LoVo (cell line): ENCODE measurements at places on chromosomes 11 and 22.

- DNase-seq: no peak
These were observed 68.4 kb upstream of the TTLL12 start for GRCh38 chr22:43255299-43255698.

GRCh38 chr22:36286096-36286957 lies 33.4 kb downstream of the APOL1 start:
- peak; percentile 45 for DNase-seq

- no peak for DNase-seq
These were observed 3.1 kb downstream of the IL2RB start for GRCh38 chr22:37146507-37147180.

DNA sequence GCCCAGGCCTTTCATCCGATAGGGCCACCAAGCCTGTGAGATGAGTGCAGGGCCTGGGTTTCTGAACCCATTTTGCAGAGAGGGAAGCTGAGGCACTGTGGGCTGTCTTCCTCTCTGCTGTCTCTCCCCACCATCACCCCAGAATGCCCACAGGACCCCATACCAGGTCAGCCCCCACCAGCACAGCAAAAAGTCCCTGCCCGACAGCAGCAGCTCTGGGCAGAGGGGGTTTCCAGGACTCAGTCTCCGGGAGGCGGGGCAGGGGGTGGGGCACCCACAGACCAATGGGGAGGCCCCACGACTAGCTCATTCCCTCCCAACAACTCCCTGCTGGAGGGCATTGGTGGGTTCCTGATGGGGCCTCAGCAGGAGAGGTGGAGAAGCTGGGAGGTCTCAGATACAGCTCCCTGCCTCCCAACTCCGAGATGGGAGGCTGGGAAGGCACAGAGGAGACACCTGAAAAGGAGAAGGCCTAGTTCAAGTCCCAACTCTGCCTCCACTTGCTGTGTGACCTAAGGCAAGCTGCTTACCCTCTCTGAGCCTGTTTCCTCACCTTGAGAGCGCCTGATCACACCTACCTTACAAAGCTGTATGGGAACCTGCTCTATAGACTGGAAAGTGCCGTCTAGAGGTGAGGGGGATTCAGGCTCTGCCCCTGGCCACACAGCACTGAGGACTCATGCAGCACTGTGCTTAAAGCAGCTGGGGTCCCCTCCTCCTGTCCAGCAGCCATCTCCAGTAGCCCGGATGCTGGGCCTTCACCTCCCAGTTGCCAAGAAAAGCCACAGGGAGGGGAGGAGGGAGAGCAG lies 3.5 kb downstream of the CBX7 start:
- DNase-seq: no peak

DNA sequence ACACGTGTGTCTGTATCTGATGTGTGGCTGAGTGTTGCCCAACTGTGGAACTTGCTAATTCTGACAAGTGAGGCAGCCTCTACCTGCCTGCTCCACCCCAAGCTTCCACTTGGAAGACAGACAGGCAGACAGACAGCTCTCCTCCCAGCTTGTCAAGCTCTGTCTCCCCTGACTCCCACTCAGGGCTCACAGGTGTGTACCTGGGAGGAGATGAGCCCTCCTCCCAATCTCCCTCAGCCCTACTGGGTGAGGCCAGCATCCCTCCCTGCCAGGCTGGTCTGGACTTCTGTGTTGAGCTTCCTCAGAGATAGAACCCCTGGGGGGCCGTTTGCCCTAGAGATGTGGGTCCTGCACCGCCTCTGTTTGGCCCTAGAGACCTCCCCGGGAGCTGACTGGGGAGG lies 1.0 kb upstream of the CHRM1 start:
- DNase-seq: no peak

GRCh38 chr22:42787357-42787736 lies 66.7 kb upstream of the A4GALT start:
- DNase-seq: no peak

GRCh38 chr11:211741-212140 lies 4.2 kb downstream of the RIC8A start:
- no peak for DNase-seq

DNA sequence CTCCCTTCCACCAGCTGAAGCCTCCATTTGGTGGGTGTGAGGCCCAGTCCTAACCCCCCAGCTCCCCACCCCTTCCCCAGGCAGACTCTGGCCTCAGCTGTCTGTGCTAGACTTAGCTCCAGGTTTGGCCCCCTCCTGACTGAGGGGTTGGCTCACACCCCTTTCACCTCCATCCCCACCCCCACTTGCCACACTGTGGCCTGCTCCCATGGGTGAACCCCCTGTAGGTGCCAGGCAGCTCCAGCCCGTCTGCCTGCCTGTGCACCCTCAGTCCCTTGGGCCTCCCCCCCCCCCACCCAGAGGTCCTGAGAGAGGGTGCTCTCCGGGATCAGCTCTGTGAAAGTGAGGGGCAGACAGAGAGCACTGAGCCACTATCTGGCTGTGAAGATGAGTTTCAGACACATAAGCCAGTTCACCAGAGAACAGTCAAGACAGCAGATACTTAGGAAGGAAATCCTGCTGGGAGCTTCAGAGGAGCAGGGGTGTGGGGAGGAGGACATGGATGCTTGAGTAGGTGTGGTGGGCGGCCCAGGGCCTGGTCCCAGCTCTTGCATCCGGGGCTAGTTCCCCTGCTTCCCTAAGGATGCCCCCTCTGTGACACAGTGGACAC lies 36.2 kb downstream of the PPM1F start:
- DNase-seq: no peak

GRCh38 chr11:13101644-13102512 lies 92.8 kb downstream of the RASSF10 start:
- no peak for DNase-seq

DNA sequence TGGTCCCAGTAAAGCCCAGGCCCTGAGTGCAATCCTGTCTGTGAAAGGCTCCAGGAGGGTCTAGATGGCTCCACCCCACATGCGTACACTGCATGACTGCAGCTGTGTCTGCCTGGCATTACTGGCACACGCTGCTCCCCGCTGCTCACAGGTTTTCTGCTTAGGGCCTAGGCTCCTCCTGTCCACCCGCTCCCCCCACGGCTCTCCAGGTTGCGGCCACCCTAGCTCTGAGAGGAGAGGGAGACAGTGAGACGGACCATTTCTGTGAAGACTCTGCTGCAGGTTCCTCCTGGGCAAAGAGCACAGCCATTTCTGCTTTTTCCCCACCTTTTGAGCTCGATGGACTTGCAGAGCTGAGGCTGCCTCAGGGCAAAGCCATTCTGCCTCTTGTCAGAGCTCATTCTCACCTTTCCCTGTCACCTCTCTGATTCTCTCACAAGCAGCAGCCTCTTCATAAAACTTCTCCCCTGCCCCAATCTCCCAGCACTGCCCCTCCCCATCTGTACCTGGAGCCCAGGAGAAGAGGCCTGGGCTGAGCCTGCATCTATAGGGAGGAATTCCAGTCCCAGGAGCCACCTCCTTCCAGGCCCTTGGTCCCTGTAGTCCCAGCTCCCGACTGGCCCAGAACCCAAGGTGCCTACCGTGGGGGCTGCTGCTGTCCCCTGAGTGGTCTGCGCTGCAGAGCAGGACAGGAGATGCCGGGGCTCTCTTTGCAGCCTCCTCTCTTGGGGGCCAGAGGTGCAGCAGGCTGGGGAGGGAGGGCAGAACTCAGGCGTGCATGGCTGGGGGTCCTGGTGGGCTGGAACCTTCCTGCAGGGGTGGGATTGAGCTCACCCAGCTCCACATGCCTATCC lies 433.7 kb upstream of the B3GAT1 start:
- DNase-seq: no peak

- no peak for DNase-seq
These were observed 181.8 kb downstream of the CSNK2A3 start for GRCh38 chr11:11171285-11171684.

- no peak for DNase-seq
These were observed 7.8 kb upstream of the NLRP10 start for GRCh38 chr11:7973011-7973410.

DNA sequence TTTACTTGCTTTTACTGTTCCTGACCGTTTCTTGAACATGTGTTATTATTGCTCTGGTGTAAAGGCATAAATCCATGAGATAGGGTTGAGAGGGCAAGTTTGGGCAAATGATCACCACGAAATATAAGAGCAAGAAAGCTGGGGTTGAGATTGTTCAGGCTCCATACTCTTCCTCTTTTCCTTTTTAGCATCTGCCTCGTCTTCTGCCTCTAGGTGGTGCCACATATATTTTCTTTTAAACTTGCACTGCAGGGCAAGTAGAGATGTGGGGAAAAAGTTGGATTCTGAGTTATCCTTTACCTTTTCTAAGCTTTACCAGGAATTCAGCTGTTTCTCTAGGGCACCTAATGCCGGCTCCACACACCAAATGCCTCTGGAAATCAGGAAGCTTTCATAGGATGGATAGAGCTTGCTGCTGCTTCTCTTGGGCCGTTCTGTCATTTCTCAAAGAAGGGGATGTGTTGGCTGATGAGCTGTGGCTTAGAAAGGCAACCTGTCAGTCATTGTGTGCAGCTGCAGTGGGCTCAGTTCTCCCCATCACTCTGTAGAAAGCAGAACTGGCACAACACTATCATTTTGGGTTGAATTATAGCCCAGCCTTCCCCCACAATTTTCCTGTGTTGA lies 98.2 kb downstream of the LDLRAD3 start:
- DNase-seq: no peak

- no peak for DNase-seq
These were observed 1228.6 kb downstream of the LRRC4C start for GRCh38 chr11:40230821-40231220.

DNA sequence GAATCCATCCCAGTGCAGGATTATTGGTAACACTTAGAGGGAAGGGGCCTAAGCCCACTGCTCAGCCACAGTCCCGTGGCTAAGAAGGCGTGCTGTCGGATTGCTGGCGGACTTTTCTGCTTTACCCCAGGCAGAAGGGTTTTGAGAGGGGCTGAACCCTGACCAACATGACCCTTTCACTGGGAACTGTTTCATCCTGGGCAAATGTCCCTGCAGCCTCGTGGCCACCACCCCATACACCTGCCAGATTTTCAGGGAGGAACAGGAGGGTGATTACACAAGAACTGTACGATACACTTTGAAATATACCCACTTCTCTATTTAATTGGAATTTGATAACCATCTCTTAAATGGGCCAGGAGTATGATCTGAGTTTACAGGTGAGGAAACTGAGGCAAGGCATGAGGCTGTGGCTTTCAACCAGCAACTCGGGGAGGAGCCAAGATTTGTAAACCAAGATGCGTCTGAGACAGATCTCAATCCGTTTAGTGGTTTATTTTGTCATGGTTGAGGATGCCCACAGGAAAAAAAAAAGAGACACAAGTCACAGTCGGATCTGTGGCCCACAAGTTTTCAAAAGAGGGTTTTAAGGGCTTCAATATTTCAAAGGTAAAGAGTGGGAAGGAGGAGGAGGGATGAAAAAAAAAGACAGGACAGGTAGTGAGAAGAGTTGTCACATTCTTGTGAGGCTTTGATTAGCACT lies 6.1 kb upstream of the APOL3 start:
- no peak for DNase-seq

DNA sequence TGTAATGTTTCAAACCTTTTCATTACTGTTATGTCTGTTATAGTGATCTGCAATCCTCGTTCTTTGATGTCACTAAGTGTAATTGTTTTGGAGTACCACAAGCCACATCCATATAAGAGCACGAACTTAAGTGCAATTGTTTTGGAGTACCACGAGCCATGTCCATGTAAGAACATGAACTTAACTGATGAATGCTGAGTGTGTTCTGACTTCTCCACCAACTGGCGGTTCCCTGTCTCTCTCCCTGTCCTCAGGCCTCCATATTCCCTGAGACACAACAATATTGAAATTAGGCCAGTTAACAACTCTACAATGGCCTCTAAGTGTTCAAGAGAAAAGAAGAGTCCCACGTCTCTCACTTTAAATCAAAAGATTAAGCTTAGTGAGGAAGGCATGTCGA lies 23.5 kb downstream of the TESMIN start:
- DNase-seq: no peak

- no peak for DNase-seq
These were observed 35.1 kb downstream of the FLI1 start for GRCh38 chr11:128728767-128729587.

DNA sequence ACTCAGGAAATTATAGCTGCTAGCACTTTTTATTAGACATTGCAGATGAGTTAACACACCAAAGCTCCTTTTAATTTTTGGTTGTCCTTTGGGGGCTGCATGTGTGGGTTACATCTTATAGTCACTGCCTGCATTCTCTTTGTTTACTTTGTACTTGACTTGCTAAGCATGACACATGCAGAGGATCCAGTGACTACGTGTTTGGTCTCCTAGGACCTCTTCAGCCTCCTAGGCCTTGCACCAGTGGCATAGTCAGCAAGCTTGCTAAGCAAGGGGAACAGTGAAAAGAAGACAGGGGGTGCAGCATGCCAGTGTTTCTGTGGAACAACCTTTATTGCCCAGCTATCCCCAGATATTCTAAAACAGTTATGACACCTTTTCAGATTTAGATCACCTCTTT lies 108.2 kb downstream of the PAX6 start:
- DNase-seq: no peak

DNA sequence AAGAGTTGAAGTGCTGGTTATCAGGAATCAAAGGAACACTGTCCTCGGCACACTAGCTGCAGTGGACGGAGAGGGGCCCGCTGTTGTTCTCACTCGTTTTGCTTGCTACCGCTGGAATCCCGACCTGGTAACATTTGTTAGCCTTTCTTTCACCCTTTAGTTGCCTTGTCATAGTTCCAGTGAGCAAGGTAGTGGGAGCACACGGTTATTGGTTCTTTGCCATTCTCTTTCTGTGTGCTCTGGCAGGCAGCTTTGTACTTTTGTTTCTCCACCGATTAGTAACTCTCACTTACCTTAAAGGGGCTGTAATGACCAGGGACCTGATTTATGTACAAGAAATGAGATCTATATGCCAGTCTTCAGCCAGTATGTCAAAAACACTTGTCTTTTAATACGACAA lies 1.8 kb downstream of the DEPDC7 start:
- no peak for DNase-seq

DNA sequence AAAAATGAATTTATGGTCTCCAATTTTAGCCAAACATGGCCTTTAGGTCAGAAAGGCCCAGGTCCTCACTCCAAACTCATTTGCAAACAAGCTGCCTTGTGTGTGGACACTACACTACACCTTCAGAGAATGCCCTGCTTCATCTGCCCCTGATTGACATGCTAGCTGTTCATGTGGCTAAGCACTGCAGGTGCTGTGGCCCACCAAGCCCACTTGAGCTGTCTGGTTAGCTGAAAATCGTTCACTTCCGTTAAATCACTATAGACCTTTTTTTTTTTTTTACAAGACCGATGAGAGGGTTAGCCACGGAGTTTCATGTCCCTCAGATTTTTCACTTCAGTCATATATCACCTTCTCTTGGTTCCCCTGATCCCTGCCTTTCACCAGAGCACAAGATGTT lies 39.3 kb downstream of the NF2 start:
- no peak for DNase-seq

DNA sequence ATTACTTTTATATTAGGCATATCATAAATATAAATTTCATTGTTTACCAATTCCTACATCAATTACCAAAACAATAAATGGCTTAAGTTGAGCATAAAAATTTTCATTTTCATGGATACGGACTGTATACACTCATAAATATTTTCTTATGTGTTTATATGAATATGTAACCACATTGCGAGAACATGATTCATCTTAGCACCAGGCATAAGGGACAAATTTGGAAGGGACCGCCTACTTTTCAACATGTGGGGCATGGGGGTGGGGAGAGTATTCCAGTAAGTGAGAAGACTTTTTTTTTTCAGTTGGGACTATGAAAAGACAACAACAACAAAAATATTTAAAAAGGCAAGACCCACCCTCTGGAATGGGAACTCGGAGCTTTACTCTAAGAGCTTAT lies 296.1 kb downstream of the RAB38 start:
- DNase-seq: no peak
